ENCODE measurements at places on chromosomes 3 and 15.

DNA sequence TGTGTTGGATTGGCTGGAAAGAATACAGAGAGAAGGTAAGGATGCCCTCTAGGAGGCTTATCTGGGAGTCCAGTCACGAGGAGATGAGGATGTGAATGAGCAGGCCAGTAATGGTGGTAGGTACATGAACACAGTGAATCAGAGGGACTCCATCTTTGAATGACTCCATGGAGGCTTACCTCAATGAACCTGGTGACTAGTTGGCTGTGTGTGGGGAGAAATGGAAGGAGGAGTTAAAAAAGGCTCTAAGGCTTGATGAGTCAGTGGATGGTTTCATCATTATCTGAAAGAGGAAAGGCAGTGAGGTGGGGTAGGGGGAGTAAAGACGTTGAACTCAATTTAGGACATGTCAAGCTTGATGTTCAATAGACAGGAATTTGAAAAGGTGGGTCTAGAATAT, 61.1 kb downstream of the KCNAB1 start:
- DNase-seq: no peak

DNA sequence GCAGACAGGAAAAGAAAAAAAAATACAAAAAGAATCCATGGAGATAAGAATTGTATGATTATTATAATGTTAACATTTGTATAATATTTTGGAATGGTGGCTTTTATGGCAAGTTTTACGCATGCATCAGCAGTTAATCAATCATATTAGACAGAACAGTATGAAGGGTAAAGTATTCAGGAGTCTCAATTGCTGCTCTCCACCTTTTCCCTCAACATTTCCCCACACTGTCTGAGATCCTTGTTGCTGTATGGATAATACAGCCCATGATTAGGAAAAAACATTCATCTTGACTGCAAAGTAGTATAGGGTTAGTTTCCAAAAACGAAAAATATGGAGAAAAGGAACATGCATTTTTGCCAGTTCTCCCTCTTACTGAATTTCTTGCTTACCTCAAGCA, 755.3 kb upstream of the ARPP21 start:
- DNase-seq: no peak

DNA sequence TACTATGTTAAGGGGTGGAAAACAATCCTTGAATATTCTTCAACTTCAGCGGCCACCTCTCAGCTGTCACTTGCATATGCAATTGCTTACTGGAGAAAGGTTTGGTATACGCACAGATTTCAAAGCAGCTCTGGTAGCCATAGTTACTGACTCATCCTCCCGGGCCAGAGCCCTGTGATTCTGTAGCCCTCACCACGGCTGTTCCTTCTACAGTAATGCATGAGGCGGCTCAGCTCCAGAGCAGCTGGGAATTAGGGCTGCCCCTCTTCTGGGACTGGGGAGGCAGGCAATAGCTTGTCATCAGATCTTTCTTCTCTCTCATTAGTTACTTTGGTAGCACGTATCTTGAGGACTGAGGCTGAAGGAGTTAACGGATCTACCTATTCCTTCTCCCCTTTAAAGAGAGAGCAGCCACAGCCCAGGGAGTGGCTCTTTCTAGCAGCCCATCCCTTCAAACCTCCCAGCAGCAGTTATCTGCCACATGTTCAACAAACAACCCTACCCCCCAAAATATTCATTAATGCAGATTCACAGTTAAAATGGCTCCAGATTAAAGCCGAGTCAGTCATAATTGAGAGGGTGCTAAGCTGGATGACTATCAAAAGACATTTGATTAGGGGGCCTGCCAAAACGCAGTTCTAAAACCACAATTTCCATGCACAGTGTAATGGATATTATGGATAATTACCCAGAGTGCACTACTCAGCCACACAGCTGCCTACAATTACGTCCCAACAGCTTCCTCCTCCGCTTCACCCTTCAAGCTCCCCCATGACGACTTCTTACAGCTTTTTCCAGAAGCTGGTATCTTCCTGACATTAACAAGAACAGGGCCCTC, 54.7 kb downstream of the ETV5 start:
- DNase-seq: no peak

DNA sequence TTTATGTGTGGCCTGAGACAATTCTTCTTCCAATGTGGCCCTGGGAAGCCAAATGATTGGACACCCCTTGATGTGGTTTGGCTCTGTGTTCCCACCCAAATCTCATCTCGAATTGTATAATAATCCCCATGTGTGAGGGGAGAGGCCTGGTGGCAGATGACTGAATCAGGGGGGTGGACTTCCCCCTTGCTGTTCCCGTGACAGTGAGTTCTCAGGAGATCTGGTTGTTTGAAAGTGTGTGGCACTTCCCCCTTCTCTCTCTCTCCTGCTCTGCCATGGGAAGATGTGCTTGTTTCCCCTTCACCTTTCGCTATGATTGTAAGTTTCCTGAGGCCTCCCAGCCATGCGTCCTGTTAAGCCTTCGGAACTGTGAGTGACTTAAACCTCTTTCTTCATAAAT, 60.1 kb upstream of the PARL start:
- DNase-seq: no peak

GRCh38 chr15:78672285-78673014, 31.4 kb upstream of the CHRNB4 start:
- no peak for DNase-seq

DNA sequence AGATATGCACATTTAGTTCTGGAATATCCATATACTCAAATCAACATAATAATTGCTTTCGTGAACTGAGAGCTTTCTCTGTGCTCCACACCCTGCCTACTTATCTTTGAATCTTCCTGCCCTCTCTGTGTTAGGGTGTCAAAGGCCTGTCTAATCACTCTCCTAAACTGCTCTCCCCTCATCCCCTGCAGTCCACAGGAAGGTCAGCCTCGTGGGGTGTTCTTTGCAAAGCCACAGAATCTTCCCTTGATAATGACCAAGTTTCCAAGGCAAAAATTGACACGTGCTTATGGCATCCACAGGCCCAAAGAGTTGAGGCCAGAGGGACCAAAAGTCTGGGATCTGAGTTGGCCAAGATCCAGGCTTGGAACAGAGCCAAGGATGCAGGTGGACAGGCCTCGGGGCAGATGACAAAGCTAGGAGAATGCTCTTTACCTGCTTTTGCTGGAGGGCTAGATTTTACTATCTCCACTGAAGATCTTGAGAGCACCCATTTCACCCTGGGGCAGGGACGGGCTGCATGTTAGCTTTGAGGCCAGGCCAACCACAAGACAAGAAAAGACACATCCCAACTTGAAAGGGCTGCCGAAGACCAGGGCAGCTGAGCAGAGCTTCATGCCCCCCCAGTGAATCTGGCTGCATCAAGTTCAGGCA, 20.4 kb downstream of the BHLHE40 start:
- DNase-seq: no peak

DNA sequence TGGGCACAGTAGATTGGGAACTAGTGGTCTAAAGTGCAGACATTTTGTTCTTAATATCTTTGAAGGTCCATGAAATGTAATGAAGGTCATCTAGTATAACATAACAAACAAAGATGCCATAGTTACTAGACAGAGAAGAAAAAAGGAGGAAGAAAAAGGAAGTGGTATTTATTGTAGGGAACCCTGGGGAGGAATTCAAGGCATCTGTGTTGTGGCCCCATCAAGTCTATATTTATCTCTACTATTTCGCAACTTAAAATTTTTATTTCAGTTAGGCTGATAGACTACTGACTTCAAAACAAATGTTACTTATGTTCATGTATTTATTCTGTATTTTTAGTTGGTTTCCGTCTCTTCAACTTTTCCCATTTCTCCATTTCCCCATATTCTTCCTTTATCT, 48.9 kb upstream of the ZDHHC23 start:
- no peak for DNase-seq

GRCh38 chr3:37961622-37962431, 28.8 kb upstream of the VILL start:
- no peak for DNase-seq

- DNase-seq: no peak
Measured at GRCh38 chr15:75850708-75851107, 7.5 kb downstream of the UBE2Q2 start.

DNA sequence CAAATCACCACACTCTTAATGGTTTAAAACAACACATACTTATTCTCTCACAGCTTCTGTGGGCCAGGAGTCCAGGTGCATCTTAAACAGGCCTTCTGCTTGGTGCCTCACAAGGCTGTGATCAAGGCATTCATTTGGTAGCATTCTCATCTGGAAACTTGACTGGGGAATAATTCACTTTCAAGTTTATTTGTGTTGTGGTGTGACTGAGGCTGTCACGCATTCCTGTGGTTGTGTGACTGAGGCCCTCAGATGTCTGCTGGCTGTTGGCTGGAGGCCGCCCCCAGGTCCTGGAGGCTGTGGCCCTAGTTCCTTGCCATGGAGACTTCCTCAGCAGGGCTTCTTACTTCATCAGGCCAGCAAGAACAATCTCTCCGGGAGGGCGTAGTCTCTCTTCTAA, 16.9 kb upstream of the FAM3D start:
- DNase-seq: no peak

DNA sequence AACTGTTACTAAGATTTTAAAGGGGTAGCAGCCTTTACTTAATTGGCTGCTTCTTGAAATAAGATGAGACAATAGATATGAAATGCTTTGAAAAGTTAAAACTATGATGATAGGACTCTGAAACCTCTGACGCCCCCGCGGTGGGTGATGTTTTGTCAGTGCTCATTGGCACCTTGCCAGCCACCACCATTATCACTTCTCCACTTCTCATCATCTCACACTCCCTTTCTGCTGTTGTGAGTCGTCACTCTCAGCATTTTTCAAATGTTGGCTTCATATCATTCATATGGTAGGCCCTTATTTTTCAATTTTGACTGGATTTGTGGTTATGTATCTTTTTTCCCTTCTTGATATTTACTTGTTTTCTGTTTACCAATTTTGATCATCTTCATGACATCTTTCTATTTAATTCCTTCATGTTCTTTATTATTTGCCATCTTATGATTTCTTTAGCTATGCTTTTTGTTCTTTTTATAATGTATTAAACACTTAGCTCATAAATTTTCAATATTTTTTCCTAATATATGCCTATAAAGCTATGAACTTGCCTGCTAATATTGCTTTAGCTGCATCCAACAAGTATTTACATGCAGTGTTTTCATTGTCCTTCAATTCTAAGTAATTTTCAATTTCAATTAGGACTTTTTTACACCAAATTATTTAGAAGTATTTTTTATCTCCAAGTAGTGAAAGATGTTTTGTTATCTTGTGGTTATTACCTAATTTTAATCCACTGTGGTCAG, 30.3 kb upstream of the SKOR1 start:
- DNase-seq: no peak

GRCh38 chr3:17761563-17761962, 19.1 kb upstream of the TBC1D5 start:
- DNase-seq: no peak

- DNase-seq: no peak
Measured at GRCh38 chr3:177976241-177976640, 560.0 kb upstream of the KCNMB2 start.

DNA sequence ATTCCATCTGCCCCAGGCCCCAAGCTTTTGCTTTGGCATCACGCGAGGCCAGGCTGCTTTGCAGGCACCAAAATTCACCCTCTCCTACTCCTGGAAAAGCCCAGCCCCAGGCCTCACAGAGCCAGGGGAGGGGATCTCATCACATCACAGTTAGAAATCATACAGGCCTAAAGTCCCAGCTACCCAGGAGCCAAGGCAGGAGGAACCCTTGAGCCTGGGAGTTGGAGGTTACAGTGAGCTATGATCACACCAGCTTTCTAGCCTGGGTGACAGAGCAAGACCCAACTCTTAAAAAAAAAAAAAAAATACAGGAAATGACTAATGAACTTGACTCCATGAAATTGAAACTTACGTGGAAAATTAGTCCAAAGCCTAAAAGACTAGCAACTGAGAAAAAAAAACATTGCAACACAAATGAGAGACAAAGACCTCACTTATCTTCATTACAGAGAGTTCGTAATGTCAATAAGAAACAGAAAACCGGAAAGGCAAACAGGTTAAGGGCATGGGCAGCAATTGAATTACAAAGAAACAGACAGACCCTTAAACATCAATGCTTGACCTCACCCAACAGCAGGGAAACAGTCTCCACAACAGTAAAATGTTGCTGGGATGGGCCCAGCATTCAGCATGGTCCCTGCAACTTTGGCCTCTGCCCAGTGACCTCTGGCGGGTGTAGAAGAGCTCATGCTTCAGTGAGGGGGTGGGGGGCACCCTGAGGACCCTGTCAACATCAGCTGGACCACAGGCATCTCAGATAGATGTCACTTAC, 151.5 kb downstream of the LRRK1 start:
- DNase-seq: no peak

DNA sequence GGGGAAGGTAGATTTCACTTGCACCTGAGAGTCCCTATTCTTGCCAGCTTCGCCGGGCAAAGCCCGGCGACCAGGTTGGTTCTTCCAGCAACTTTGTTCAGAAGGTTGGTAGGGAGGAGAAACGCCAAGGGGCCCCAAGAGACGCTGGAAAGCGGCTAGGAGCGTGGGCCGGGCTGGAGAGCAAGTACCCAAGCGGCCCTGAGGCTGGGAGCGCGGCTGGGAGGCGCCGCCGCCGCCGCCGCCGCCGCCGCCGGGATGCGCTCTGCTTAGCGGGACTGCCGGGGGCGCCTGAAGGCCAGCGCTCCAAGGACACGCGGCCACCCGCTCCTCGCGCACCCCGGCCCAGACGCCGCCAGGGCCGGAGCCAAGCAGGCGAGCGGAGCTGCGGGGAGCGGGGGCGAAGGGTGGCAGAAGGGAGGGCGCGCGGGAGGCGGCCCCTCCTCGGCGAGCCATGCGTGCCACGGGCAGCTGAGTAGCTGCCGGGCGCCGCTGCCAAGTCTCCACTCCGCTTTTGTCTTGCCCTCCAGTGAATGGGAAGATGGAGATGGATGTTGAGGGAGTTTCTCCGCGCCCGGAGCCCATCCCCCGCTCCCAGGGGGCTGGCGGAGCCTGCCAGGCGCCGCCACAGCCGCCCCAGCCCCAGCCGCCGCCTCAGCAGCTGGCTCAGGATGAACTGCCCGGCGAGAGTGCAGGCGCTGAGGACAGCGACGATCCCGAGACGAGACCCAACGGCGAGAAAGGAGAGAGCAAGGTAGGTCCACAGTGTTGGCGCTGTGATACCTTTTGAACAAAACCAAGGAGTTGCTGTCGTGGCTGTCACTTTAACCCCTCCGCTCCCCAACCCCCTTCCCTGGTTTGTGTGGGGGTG, 227.4 kb upstream of the AZI2 start:
- peak; percentile 81 for DNase-seq

- no peak for DNase-seq
Measured at GRCh38 chr15:56058986-56059385, 65.6 kb upstream of the NEDD4 start.

- DNase-seq: no peak
Measured at GRCh38 chr3:52620580-52620979, 65.1 kb downstream of the PBRM1 start.

- no peak for DNase-seq
Measured at GRCh38 chr15:34501131-34501530, 63.5 kb upstream of the GOLGA8A start.

DNA sequence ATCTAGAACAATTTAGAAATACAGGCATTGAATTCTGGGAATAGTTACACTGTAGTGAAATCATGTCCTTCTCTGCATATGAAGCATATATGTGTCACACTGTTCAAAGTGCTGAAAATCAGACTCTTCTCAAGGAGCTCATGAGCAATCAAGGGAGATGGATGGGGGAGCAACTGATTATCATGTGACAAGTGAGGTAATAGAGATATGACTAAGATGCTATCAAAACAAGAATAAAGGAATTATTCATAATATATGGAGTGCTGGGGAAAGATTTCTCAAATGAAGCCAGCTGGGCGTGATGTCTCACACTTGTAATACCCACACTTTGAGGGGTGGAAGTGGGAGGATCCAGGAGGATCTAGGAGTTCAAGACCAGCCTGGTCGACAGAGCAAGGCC, 74.9 kb upstream of the CHRNB4 start:
- no peak for DNase-seq

GRCh38 chr15:73028031-73028430, 24.2 kb upstream of the NEO1 start:
- no peak for DNase-seq

- DNase-seq: no peak
Measured at GRCh38 chr3:7272203-7272602, 411.3 kb downstream of the GRM7 start.
